NCI-H146 (cell line): ENCODE measurements at places on chromosomes 11 and 22.

- DNase-seq, result peak; percentile 18
These were observed at the start of gene RASL10A for GRCh38 chr22:29315286-29316140. Gene RASL10A (minus strand): TSS chr22:29315697. CDS start chr22:29315246, 451 bp downstream.

GRCh38 chr11:134312223-134312622 lies 19.6 kb upstream of the GLB1L2 start:
- no peak for DNase-seq

GRCh38 chr11:95788921-95789505 lies 569 bp downstream of the FAM76B start:
- peak; percentile 69 for DNase-seq

GRCh38 chr11:116730601-116731000 lies 42.2 kb downstream of the BUD13 start:
- DNase-seq, result no peak

DNA sequence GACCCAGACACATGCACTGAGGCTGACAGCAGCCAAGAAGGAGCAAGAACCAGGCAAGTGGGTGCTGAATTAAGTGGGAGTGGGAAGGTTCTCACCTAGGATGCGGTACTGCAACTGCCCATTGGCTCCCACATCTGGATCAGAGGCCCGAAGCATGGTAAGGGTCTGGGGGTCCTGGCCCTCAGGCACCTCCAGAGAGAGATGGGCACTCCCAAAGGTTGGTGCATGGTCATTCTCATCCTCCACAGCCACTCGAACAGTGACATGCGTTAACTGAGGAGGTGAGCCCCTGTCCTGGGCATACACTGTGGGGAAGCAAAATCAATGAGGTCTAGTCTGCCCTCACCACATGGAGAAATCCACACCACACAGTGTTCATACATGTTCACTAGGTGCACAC lies 9.3 kb upstream of the TPP1 start:
- DNase-seq, result no peak

DNA sequence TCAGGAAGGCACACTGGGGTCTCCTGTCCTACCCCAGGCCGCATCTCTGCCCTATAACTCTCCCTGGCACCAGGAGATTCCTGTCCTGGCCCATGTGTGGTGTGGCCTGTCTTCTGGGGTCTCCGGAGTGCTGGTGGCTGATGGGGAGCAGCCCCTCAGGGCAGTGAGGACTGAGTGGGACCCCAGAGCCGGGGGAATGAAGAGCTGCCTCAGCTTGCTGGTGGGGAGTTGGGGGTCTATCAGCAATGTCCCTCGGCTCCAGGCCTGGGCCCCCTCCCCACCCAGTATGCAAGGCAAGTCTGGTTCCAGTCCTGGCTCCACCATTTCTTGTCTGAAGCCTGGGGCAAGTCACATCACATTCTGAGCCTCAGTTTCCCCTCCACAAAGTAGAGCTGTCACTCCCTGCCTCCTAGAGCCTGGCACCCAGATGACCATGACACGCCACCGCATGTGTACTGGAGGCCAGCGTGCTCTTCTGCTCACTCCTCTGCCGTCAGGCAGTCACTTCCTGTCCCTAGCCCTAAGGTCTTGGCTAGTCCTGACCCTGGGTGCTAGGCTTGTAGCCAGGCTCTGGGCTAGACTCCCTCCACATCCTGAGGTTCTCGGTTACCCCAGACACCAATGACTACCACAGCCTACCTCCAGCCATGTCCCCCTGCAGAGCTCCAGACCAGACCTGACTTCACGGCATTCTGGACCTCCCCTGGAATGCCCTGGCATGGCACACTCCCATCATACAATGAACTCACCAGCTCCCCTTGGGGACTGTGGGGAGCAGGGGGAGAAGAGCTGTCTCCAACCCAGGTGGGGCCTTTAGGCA lies 12.8 kb downstream of the ARAP1 start:
- no peak for DNase-seq

DNA sequence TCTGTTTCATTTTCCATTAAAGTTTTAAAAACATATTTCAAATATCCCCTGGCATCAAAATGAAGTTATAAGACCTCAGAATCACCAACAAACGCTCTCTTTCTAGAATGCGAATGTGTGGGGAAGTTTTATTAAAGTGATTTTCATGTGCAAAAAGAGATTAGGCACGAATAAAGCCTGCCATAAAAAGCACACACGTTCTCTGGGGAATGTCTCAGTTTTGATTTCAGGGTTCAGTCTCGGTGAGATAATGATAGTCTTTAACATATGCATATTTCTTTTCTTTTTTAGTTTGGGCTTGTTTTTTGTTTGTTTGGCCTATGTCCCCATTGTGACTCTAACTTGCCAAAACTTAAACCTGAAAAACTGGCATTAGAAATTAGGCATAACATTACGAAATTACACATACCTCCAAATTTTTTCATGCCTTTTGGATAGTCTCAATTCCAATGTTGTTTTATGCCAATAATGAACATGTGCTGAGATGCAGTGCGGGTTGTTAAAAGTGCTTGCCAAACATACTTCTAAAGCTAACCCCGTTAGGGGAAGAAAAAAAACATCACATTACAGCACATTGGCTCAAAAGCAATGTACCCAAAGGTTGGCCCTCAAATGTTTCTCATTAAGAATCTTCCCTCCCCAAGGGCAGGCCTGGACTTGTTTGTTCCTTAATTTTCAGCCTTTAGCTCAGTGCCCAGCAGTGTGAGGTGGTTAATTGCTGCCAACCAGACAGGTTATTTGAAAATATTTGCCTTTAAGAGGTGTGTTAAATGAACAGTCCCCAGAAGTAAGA lies 33.2 kb upstream of the FBLN1 start:
- peak; percentile 23 for DNase-seq

GRCh38 chr11:93784935-93785360 lies 866 bp downstream of the MED17 start:
- DNase-seq, result peak; percentile 44

DNA sequence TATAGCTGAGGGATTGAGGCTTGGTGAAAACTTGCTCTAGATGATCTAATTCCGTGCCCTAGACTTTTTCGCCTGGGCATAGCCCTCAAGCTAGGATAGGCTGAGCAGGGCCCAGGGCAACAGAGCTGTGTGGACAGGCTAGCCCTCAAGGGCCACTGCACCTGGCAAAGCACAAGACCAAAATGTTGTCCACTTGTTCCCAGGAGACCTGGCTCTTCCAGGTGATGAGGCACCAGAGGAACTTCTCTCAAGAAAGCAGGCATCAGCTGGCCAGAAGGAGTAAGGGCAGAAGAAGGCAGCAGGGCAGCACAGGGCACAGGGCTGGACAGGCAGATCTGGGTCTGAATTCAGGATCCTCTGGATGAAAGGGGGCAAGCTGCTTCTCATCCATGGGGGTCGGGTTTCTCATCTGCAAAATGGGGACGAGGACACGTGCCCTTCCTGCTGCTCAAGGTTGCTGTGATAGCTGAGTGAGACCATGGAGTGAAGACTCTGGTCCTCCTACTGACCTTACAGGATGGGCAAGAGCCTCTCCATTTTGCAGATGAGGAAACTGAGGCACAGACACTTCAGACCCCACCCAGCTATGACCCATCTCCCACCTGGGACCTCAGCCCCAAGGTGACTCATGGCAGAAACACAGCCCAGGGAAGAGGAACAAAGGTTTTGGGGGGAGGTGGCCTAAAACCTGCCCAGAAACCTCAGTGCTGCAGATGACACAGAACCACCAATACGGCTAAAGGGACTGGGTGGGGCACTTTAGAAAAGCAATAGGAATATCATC lies 42.2 kb upstream of the PRDM11 start:
- DNase-seq, result no peak
